ENCODE measurements at places on chromosomes 5 and 9.

- no peaks in the 10 kb centered on the region for H3K4me1 ChIP-seq
- no peaks in the 10 kb centered on the region for H3K27me3 ChIP-seq
- no peak for DNase-seq
Measured at GRCh38 chr5:147601652-147602051, 91.8 kb upstream of the DPYSL3 start.

DNA sequence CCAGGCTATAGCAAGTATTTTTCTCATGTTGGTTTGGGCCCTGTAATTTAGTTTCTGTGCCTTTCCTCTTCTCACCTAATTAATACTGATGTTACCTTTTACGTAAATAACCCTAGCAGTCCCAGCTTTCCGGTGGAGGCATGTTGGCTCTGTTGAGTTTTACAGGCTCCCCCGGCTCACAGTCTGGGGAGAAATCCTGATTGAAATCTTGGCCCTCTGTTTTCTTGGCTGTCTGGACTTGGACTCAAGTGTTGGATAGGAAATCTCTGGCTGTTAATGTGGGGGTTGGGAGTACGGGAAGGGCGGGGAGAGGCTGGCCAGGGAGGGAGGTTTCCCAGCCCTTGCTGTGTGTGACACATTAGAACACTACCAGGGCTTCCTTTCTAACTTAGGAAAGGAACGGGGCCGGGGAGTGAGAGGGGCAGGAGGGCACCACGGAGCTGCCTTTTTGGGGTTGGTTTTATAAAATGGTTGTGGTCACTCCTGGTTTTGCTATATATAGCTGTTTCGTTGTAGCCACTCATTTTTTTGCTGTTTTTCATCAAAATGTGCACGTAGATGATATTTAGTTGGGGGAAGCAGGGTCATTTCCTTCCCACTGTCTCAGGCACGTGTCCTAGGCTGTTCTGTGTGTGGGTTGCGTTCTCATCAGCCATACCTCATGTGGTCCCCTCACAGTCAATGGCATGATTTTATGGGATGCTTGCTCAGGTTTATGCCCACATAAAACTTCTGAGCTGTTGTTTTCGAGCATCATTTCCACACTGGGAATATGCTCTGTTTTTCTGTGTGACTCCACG lies 11.0 kb downstream of the TRIO start:
- H3K27me3 ChIP-seq = peaks cover 19% of the 10 kb centered on the region
- no peaks in the 10 kb centered on the region for H3K36me3 ChIP-seq
- H3K4me3 ChIP-seq = no peak overlapping the region
- DNase-seq = no peak
- H3K27ac ChIP-seq = peak overlapping the region; percentile 39

DNA sequence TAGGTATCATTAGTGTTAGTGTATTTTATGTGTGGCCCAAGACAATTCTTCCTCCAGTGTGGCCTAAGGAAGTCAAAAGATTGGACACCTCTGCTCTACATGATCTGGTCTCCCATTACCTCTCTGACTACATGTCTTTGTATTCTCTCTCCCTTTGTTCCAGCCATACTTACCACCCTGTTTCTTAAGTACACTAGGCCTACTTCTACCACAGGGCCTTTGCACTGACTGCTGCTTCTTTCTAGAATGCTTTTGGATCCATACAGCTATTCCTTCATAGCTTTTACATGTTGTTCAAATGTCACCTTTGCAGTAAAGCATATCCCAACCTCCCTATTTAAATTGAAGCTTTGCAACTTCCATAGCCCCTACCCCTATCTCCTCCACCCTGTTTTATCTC lies 5.4 kb downstream of the XRCC4 start:
- no peaks in the 10 kb centered on the region for H3K36me3 ChIP-seq
- no peak overlapping the region for H3K27ac ChIP-seq
- peaks cover 2% of the 10 kb centered on the region for H3K27me3 ChIP-seq
- DNase-seq = no peak
- H3K4me3 ChIP-seq = no peak overlapping the region

DNA sequence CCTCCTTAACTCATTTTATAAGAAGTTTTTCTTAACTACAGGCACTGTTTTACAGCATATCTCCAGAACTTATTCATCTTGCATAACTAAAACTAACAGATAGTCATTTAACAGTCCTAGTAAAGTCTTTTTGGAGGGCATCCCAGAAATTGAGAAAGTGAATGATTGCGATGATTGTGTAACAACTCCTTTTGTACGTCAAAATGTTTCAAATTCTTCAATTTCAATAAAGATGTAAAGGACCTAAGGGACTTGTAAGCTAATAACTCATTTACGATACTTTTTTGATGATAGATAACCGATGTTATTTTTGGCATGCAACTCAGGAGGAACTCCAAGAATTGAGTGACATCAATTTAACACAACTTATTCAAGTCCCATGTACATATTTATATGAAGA lies 42.7 kb downstream of the SVEP1 start:
- no peaks in the 10 kb centered on the region for H3K36me3 ChIP-seq
- H3K27ac ChIP-seq = no peak overlapping the region
- H3K27me3 ChIP-seq = peaks cover 3% of the 10 kb centered on the region
- no peak overlapping the region for H3K4me3 ChIP-seq

- no peaks in the 10 kb centered on the region for H3K36me3 ChIP-seq
- no peak overlapping the region for H3K4me3 ChIP-seq
- no peak overlapping the region for H3K27ac ChIP-seq
- H3K4me1 ChIP-seq = no peaks in the 10 kb centered on the region
Measured at GRCh38 chr5:84983093-84983492, 598.4 kb upstream of the EDIL3 start.

GRCh38 chr9:35908504-35909125 lies 675 bp upstream of the SPAAR start:
- no peak overlapping the region for H3K4me3 ChIP-seq
- no peaks in the 10 kb centered on the region for H3K27me3 ChIP-seq
- no peak for DNase-seq
- no peak overlapping the region for H3K27ac ChIP-seq
- H3K36me3 ChIP-seq = no peaks in the 10 kb centered on the region

- H3K27ac ChIP-seq = no peak overlapping the region
- peaks cover 52% of the 10 kb centered on the region for H3K36me3 ChIP-seq
- no peaks in the 10 kb centered on the region for H3K27me3 ChIP-seq
- no peak for DNase-seq
Measured at GRCh38 chr9:124877021-124877782, 15.3 kb downstream of the ARPC5L start.

GRCh38 chr9:75803130-75803529 lies 87.3 kb upstream of the PCSK5 start:
- peaks cover 4% of the 10 kb centered on the region for H3K27me3 ChIP-seq
- no peaks in the 10 kb centered on the region for H3K36me3 ChIP-seq
- H3K4me3 ChIP-seq = no peak overlapping the region
- no peaks in the 10 kb centered on the region for H3K4me1 ChIP-seq
- no peak for DNase-seq
- H3K27ac ChIP-seq = no peak overlapping the region

DNA sequence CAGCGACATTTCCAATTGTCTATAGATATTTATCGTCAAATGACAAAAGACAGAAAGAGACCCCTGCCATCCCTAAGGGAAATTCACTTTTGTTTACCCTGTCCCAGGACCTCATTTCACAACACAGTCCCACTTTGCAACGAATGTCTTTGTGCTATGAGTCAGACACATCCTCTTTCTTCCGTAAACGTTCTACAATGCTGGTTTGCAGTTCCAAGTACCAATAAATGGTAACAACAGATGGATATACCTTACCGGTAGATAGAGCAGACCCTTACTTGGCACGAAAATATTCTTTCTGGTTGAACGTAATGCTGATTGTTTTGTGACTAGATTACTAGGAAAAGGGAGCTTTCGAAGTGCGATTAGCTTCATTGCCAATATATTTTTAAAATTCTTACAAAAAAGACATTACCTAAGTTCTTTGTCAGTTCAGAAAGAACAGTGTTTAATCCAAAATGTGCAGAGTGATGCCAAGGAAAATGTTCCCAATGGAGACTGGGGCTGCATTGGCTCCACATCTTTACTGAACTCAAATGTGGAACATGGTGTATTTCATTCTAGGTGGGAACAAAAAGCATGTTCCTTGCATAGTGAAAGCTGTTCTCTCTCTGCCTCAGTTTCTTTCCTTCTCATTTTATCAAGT lies 202.5 kb upstream of the SLC27A6 start:
- H3K4me1 ChIP-seq = no peaks in the 10 kb centered on the region
- H3K4me3 ChIP-seq = no peak overlapping the region
- H3K27ac ChIP-seq = no peak overlapping the region
- H3K27me3 ChIP-seq = no peaks in the 10 kb centered on the region
- no peak for DNase-seq
- no peaks in the 10 kb centered on the region for H3K36me3 ChIP-seq

DNA sequence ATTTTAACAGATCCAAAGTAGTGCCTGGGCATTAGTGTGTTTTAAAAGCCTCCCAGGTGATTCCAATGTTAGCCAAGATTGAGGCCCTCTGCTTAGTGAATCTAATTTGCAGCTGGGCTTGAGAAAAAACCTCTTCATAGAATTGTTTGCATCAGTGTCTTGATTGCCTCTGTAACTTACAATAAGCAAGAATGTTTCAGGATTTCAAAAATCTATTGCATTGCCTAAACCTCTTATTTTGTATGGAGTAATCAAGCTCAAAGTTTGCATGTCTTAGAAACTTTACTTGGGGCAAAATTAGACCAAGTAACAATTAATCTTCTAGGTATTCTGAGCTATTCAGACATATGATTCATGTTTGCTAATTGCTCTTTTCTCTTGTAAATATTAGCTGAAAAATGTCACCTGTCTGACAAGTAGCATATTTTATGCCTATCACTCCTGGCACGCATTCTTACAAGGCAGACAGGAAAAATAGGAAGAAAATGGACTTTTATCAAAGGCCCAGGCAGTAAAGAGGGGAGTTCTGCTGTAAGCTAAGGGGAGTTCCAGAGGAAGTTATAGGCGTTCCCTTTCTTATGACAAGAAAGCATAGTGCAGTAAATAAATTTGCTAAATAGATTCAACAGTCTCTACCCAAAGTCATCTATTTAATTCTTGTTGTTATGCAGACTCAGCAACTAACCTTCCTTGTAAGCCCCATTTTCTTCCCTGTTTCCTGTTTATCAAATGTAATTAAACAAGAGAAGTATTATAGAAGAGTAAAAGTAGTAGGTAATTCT lies 21.0 kb downstream of the PDCD1LG2 start:
- H3K27ac ChIP-seq = no peak overlapping the region
- peaks cover 40% of the 10 kb centered on the region for H3K4me1 ChIP-seq
- no peak overlapping the region for H3K4me3 ChIP-seq
- no peaks in the 10 kb centered on the region for H3K36me3 ChIP-seq

GRCh38 chr5:72125271-72125940 lies 18.1 kb downstream of the MAP1B start:
- H3K4me1 ChIP-seq = no peaks in the 10 kb centered on the region
- no peaks in the 10 kb centered on the region for H3K36me3 ChIP-seq
- H3K27me3 ChIP-seq = peaks cover 54% of the 10 kb centered on the region
- no peak overlapping the region for H3K4me3 ChIP-seq
- H3K27ac ChIP-seq = no peak overlapping the region

DNA sequence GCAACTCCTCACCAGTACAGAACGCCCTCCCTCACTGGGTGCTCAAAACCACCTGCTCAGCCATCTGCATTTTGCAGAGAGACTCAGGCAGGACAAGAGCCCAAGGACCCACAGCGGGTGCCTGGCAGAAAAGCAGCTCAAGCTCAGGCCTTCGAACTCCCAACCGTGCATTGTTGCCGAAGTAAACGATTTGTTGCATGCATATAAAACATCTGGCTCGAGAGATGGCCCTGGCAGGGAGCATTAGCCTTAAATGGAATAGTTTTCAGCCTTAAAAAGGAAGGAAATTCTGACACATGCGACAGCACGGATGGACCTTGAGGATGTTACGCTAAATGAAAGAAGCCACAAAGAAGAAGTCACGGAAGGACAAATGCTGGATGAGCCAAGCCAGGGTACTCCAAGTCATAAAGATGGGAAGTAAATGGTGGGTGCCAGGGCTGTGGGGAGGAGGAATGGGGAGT lies 160.4 kb upstream of the PHYKPL start:
- no peak overlapping the region for H3K4me3 ChIP-seq
- H3K27ac ChIP-seq = no peak overlapping the region

- H3K4me1 ChIP-seq = no peaks in the 10 kb centered on the region
- H3K27ac ChIP-seq = no peak overlapping the region
- DNase-seq = no peak
- H3K36me3 ChIP-seq = no peaks in the 10 kb centered on the region
- no peak overlapping the region for H3K4me3 ChIP-seq
- H3K27me3 ChIP-seq = no peaks in the 10 kb centered on the region
Measured at GRCh38 chr5:2892466-2893000, 141.1 kb upstream of the IRX2 start.

DNA sequence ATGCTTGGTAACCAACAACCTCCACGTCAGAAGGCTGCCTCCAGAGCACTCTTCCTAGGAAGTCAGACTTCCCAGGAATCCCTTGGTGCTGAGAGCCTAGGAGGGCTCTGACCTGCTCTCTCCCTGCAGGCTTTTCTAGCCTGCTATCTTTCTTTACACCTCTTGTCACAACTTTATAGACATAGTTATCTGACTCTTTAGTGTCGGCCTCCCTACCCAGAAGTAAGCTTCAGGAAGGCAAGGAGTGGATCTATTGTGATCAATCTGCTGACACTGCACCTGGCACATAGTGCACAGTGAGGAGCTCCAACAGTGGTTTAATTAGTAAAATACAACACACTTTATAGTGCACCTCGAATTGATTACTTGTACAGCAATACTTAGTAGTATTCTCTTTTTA lies 2.3 kb downstream of the AFAP1L1 start:
- H3K4me1 ChIP-seq = peaks cover 9% of the 10 kb centered on the region
- no peak overlapping the region for H3K27ac ChIP-seq
- H3K36me3 ChIP-seq = no peaks in the 10 kb centered on the region
- H3K27me3 ChIP-seq = peaks cover 36% of the 10 kb centered on the region
- no peak for DNase-seq

GRCh38 chr5:100270023-100270771 lies 265.0 kb upstream of the FAM174A start:
- DNase-seq = no peak
- no peaks in the 10 kb centered on the region for H3K4me1 ChIP-seq
- no peaks in the 10 kb centered on the region for H3K27me3 ChIP-seq
- H3K4me3 ChIP-seq = no peak overlapping the region
- H3K36me3 ChIP-seq = no peaks in the 10 kb centered on the region

GRCh38 chr5:76649140-76649539 lies 25.9 kb upstream of the F2RL2 start:
- peaks cover 3% of the 10 kb centered on the region for H3K4me1 ChIP-seq
- DNase-seq = no peak
- no peak overlapping the region for H3K4me3 ChIP-seq
- H3K36me3 ChIP-seq = peaks cover 44% of the 10 kb centered on the region
- no peaks in the 10 kb centered on the region for H3K27me3 ChIP-seq

DNA sequence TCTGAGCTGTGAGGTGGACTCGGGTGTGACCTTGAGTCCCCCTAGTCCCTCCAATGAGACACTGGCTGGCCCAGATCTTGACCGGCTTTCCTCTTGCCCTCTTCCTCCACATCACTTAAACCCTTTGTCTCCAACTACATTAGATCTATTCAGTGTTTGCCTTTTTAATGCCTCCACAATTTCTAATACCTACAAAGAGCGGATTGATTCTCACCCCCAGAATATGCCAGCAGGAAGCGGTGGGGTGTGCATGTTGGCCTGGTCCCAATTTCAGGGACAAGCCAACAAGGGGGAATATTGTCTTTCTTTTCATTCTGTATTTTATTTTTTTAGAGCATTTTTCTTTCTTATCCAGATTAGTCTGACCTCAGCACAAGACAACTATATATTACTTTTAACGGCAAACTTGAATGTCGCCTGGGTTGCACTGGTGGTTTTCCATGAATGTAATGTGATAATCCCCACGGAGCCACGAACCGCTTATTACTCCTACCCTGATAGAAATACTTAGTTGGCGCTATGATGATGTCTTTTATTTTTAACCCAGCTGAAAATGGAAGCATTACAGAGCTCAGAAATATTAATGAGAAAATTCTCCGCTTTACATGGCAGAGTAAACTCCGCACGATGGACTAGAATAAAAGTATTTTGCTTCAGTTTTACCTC lies 68.5 kb upstream of the MYO10 start:
- H3K4me1 ChIP-seq = no peaks in the 10 kb centered on the region
- DNase-seq = no peak
- no peak overlapping the region for H3K4me3 ChIP-seq
- H3K36me3 ChIP-seq = no peaks in the 10 kb centered on the region

All from activated naive CD8-positive, alpha-beta T cell treated with anti-CD3 and anti-CD28 coated beads, Interleukin-2, amount 50 U/mL, for 24 hours (primary cell).